ENCODE measurements at places on chromosomes 1 and 21.
A peak's percentile ranks its signal among the peaks of the same experiment; 100 is the strongest.

GRCh38 chr1:181310560-181310959, 172.8 kb upstream of the CACNA1E start:
- no peak for DNase-seq

DNA sequence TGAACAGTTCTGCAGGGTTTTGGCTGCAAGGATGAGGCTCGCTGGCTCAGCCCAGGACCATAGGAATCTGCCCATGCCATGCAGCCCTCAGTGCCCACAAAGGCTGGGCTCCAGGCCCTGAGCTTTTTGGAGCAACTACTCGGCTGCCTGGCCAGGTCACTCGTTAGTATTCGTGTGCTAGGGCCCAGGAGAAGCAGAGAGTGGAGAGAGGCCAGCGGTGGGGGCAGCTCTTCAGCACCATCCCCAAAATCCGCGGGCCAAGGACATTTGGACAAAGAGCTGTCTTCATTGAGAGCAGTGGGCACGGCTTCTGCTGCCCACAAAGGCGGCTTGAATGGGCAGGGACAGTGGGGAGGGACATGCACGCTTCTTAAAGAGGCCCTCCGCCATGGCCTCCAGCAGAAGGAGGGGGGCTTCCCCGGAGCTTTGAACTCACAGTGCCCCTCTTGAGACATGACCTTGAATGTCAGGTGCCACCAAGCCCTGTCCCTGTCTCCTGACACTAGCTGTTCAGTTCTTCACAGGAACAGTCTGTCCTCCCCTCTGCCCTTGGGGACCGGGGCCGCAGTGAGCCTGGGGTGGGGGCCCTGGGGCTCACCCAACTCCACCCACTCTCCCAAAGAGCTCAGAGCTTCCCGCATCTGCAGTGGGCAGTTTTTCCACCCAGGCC, 106.1 kb upstream of the ARHGEF16 start:
- no peak for DNase-seq

GRCh38 chr1:39573736-39574624, 2.6 kb downstream of the PABPC4 start:
- no peak for DNase-seq

DNA sequence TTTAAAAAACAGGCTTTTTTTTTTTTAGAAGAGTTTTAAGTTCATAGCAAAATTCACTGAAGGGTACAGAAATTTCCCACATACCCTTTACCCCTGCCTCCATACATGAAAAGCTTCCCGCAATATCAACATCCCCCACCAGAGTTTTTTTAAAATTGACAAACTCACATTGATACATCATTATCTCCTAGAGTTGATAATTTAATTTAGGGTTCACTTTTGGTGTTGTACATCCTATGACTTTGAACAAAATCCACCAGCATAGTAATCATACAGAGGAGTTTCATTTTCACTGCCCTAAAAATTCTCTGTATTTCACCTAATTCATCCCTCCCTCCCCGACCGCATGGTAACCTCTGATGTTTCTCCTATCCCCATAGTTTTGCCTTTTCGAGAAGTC, 53.6 kb upstream of the KCNK2 start:
- DNase-seq, result no peak

DNA sequence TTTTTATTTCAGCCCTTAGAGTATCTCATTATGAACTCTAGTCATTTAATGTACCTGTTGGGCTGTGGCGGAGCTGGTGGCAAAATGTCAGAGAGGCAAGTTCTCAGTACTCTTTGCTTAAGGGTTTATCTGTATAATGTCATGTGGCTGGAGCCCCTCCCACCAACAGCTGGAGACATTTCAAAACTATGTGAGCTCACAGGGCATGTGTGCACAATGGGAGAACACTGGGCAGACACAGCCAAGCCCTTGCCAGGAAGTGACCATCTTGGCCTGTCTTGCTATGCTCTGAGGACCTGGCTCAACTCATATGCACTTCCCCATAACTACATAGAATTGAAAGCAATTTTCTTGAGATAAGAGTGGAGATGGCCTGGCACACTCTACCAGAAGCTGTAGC, 296.4 kb downstream of the PTPRU start:
- no peak for DNase-seq

GRCh38 chr1:33273961-33274371, 17.7 kb downstream of the ZNF362 start:
- no peak for DNase-seq

DNA sequence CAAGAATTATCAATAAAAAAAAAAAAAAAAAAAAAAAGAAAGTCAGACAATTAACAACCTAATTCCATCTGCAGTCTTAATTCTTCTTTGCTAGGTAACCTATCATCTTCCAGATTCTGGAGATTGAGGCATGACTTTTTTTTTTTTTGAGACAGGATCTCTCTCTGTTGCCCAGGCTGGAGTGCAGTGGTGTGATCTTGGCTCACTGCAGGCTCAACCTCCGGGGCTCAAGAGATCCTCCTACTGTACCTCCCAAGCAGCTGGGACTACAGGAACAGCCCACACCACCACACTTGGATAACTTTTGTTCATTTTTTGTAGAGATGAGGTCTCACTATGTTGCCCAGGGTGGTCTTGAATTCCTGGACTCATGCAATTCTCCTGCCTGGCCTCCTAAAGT, 4.6 kb upstream of the RAD54L start:
- DNase-seq, result no peak

GRCh38 chr1:185534801-185535200, 199.4 kb upstream of the HMCN1 start:
- no peak for DNase-seq

- DNase-seq, result no peak
Observed at GRCh38 chr1:154288661-154289060, 16.2 kb downstream of the HAX1 start.

DNA sequence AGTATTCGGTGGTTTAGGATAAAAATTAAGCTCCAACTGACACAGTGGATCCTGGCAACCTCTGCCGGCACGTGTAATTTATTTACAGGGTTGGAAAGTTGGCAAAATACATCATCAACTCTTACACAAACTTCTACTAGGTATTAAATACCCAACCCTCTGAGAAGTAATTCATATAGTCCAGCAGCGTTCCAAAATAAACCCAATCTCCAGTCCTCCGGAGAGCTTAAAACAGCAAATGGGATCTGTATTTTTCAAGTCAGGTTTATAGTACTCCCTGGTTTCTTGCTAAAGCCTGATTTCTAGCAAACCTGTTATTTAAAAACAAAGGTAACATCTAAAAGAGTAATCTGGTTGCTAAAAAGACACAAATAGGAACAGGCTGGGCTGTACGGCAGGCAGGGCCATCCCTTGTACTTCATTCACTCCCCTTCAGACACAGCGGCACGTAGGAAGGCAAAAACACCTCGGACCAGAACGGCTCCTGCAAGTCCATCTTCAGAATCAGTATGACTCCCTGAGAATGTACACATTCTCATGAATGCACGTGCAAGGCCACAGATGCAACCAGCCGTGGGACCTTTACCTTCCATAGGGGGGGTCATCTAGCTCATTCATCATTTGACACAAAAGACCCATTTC, 8.6 kb downstream of the GLIS1 start:
- DNase-seq, result no peak

DNA sequence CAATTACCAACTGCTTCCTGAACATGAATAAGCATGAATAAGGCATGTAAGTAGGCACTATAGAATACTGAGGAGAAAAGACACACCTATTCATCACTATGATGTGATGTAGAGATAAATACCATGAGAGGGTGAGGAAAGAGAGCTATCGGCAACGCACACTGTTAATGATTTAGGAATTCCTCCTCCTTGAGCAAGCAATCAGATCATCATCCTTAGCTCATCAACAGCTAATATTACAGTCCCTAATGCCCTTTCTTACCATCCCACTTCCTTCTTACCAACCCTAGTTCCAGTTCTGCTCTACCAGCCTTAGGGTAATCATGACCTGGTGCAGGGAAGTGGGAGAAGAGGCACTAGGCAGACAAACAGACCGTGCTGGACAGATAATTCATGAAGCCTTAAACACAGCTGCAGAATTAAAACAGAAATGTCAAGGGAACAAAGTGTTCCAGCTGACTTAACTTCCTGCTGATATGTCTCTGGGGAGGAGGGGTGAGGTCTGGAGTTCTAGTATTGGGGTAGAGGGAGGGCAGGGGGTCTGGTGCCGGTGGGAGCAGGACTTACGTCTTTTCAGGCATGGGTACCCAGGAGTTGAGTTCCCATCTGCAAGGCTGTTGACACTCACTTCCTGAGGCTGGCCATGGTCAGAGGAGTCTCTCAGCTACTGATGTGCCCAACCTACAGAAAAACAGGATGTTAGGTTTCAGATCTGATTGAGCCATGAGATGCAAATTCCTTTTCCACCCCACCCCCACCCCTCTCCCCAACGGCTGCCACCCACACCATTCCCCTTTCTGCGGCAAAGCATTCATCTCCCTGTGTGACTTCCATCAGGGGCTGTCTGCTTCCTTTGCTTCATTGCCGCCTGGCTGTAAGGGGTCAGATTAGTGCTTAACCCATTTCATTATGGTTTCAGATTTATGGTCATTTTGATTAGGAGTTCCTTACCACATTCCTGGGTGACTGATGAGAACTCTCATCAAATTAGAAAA, 12.6 kb upstream of the RCSD1 start:
- DNase-seq, result peak; percentile 57

DNA sequence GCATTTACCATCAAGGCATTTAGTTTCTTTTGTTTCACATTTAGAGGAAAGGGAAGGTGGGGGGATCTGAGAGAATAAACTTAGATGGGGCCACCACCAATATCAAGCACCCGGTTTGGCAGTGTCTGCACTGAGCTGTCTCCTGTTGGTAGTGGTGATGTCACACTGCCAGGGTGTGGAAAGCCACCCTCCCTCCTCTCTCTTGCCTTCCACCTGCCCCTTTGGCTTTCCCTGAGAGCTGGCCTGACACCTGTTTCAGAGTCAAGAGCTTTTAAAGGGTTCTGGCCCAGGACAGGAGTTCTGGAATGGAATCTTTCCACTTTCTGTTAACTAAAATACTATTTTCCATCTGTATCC, 13.4 kb downstream of the ATF3 start:
- DNase-seq, result no peak

DNA sequence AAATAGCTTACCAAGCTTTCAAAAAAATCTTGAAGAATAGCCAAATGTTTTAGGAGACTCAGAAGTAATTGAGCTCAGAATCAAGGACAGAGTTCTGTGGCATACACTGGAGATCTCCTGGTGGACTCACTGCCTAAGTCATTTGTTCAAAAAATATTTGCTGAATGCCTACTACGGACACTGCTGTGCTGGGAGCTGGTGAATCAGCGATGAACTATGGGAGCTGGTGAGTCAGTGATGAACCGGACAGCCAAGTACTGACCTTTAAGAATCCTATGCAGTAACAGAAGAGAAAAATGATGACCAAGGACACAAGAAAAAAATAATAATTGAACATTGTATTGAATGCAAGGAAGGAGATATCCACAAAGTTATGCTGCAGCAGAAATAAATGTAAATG, 717.9 kb upstream of the CXADR start:
- DNase-seq, result no peak

DNA sequence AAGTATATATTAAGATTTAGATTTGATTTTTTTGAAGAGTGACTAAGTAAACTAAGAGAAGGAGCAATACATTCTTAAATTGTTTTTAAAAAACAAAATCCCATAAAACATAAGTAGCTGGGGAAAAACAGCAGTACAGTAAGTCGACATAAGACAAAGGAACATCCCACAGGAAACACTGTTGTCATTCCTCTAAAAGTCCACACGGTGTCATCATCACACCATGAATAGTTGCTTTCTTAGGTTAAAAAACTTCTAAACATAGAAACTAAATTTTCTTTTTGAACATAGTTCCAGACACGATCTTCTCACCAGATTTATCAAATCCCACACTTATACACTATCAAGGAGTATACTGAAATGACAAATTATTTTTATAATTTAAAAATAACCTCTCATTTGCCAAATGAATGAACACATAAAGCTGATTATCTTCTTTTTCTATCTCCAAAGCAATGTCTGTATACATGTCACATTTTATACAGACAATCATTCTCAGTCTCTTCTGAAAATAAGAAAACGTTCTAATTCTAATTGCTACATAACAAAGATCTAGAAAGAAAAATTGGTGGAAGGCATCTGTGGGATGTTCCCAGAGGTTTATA, 15.8 kb downstream of the ODF2L start:
- peak; percentile 57 for DNase-seq

GRCh38 chr1:5596651-5597050, 395.6 kb downstream of the NPHP4 start:
- no peak for DNase-seq

GRCh38 chr21:33544451-33545195, 1.8 kb downstream of the SON start:
- DNase-seq, result no peak

Data from RWPE1 (cell line).